Mucosa of gallbladder (tissue), 1 donor: ENCODE measurements at places on chromosomes 11 and 22. TPM values are rescaled to one million over a fixed set of nuclear protein-coding genes. Genes with fewer than 3 reads are reported as not detected.

INPP5J gene
- 8.7 TPM for total RNA-seq

MYOD1 gene
- not detected for total RNA-seq

C11orf16 gene
- total RNA-seq, result not detected

PANX2 gene
- 0.95 TPM for total RNA-seq

SCT gene
- total RNA-seq, result not detected

CCDC116 gene
- 0.37 TPM for total RNA-seq

ZBED5 gene
- total RNA-seq, result 39.1 TPM

CDC45 gene
- total RNA-seq, result 1.6 TPM

AGBL2 gene
- total RNA-seq, result 5.6 TPM

ISX gene
- total RNA-seq, result not detected

PNPLA3 gene
- 11.4 TPM for total RNA-seq
